ENCODE measurements at places on chromosomes 7 and 10.

DNA sequence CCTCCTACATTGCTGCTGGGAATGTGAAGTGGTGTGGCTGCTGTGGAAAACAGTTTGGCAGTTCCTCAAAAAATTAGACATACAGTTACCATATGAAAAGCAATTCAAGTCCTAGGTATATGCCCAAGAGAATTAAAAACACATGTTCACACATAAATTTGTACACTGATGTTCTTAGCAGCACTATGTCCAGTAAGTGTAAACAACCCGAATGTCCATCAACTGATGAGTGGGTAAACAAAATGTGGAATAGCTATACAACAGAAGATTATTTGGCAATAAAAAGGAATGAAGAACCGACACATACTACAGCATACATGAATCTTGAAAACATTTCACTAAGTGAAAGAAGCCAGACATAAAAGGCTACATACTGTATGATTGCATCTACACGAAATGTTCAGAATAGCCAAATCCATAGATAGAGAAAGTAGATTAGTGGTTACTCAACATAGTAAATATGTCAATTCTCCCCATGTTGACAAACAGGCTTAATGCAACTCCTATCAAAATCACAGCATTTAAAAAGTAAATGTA, 17.2 kb downstream of the CEP41 start:
- DNase-seq: no peak

GRCh38 chr7:128937647-128938543, at the start of gene IRF5:
Gene IRF5, plus strand, starts transcription at chr7:128937927. Its CDS starts 4,155 bp downstream, at chr7:128942082.
- no peak for DNase-seq

- DNase-seq: no peak
Observed at GRCh38 chr7:40979296-40979695, 723.6 kb downstream of the INHBA start.

DNA sequence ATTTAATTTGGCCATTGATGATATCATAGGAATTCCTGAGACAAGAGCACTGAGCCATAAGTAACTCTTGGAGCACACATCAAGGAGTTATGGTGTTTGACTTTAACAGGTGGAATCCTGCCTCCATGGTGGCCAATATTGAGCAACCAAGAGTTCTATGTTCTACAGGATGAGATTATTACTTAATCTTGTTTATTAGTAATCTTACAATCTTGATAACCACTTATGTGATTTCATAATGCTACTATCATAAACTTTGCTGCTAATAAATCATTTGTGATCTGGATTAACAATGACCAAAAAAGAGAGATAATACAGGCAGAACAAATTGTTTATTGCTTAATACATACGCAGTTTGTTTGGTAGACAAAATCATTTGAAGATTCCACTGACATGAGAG, 27.5 kb upstream of the PDK4 start:
- DNase-seq: no peak

DNA sequence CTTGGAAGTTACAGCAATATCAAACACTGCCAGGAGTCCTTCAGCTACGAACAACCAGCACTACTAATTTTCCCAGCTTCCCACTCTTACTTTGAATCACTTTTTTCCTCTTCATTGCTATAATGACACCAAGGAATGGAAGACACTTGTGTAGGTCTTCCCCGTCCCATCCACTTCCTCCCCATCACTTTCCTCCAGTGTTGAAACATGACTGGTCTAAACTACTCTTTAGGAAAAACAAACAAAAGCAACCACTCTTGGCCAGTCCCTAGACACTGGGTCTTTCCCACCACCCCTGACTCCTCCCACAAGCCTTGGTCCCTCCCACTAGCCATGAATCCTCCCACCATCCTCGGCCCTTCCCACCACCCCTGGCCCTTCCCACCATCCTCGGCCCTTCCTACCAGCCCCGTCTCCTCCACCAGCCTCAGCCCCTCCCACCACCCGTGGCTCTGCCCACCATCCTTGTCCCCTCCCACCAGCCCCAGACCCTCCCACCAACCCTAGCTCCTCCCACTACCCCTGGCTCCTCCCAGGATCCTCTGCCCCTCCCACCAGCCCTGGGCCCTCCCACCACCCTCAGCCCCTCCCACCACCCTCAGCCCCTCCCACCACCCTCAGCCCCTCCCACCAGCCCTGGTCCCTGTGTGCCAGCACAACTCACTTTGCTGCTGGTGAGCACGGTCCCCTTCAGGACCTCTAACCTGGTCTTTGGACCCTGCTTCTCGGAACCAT, 68.5 kb downstream of the CXCL12 start:
- DNase-seq: peak; percentile 27

- DNase-seq: no peak
Observed at GRCh38 chr7:78386520-78386919, 587.9 kb downstream of the PHTF2 start.

Data from hematopoietic multipotent progenitor cell treated with erythropoietin and hydrocortisone succinate and interleukin-3 and kit ligand, for 15 days (in vitro differentiated cells).